ENCODE measurements at places on chromosomes 12 and 14.

- DNase-seq, result no peak
These were observed 4.3 kb upstream of the DLK1 start for GRCh38 chr14:100722367-100722766.

- no peak for DNase-seq
These were observed 8.8 kb downstream of the DENND5B start for GRCh38 chr12:31582155-31582554.

DNA sequence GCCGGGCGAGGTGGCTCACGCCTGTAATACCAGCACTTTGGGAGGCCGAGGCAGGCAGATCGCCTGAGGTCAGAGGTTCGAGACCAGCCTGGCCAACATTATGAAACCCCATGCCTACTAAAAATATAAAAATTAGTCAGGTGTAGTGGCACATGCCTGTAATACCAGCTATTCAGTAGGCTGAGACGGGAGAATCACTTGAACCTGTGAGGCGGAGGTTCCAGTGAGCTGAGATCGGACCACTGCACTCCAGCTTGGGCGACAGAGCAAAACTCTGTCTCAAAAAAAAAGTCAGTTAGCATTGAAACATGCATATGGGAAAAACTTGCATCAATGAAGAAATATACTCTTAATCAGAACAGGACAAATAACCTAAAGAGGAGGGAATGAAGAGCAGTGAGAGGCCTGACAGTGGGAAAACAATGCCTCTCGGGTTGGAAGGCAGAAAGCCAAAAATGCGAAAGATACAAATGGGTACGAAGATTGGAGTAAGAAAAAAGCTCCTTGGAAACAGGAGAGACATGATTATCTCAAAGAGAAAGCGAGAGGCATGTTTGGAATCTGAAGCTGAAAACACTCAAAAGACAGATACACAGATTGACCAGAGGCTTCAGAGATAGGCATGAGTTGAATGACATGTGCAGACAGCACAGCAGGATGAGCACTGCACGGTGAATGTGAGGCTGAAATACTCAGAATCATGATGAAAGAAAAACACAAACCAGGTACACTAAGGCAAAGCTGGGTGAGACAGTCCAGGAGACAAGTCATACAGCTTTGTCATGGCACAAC, 30.6 kb downstream of the RESF1 start:
- no peak for DNase-seq

DNA sequence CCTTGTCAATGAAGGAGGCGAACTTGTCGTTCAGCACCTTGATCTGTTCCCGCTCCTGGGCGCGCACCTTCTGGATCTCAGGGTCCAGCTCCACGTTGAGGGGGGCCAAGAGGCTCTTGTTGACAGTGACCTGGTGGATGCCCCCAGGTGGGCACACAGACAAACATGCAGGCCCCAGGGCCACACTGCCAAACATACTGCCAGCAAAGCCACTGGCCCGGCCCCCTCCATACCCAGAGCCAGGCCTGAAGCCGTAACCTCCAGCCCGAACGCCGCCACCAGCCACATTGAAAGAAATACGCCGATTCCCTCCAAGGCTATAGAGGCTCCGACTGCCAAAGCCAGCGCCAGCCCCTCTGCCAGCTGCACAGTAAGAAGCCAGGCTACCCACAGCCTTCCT, 337 bp downstream of the KRT74 start:
- DNase-seq, result no peak

DNA sequence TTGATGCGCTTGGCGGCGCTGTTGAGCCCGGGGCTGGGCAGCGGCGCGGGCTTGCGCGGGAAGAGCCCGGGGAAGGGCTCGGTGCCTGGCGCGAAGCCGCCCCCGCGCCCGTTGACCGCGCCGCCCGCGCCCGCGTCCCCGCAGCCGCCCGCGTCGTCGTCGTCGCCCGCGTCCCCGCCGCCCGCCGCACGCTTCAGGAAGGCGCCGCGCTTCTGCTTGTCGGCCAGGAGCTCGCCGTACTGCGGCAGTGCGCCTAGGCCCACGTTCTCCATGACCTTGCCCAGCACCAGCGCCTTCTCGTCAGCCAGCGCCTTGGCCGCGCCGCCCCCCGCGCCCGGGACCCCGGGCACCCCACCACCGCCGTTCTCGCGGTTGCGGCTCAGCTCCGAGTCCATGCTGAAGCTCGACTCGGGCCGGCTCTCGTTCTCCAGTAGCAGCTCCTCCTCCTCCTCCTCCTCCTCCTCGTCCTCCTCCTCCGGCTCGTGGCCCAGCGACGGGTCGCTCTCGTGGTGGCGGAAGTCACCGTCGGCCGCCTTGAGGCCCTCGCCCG, 97.2 kb downstream of the BCL11B start:
- DNase-seq, result peak; percentile 29

DNA sequence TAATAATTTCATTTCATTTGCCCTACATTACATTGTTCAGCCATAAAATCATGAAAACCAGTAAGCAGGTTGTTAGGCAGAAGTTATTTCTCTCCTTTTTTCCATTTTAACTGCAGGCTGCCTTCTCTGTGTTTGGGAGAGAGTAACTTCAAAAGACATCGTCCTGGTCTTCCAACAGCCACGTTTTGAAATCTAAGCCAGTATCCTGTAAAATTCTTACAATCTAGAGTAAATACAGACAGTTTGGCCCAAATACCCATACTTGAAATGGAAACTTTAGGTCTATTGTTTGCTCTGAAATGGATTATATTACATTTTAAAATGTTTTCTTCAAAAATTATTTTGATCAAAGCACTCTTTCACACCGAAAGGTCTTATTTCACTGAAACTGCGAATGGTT, 66.1 kb upstream of the SLCO1C1 start:
- DNase-seq, result no peak

DNA sequence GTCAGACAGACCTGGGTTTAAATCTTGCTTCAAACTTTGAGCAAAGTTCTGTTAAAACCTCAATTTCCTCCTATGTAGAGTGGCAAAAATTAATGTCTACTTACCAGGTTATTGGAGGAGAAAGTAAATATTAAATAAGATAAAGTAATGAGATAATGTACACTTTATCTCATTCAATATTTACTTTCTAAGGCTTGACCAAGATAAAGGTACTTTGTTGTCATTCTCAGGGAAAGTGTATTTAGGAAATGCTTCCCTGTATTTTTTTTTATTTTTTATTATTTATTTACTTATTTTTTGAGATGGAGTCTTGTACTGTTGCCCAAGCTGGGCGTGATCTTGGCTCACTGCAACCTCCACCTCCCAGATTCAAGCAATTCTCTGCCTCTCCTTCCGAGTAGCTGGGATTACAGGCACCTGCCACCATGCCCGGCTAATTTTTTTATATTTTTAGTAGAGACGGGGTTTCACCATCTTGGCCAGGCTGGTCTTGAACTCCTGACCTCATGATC, 4.7 kb downstream of the FAM161B start:
- no peak for DNase-seq

GRCh38 chr12:124769881-124770512, 93.7 kb downstream of the SCARB1 start:
- no peak for DNase-seq

- no peak for DNase-seq
These were observed 20.4 kb downstream of the CLMN start for GRCh38 chr14:95299271-95299670.

- peak; percentile 89 for DNase-seq
These were observed 576 bp downstream of the ERP29 start for GRCh38 chr12:112013601-112014402.

GRCh38 chr14:76784881-76785280, 23.6 kb downstream of the VASH1 start:
- DNase-seq, result peak; percentile 73
